ENCODE measurements at places on chromosomes 3 and 15.

- no peak for DNase-seq
Observed at GRCh38 chr3:45259133-45259532, 33.0 kb upstream of the TMEM158 start.

GRCh38 chr15:51782357-51782896 is 31.0 kb downstream of the TMOD2 start:
- DNase-seq: no peak

DNA sequence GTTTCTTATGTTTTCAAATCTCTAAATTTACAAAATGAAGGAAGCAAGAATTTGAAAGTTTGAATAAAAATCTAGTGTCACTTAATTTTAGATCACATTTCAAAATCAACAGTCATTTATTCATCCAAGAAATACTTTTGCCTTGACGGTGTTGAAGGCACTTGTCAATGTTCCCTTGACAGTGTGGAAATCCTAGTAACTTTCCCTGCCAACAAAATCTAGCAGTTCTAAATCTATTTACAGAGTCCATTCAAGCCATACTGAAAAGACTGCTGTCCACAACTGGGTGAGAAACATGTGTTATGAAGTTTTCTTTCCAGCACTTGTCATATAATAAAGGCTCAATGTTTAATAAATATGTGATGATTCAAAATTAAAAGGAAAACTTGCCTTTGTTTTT is 8.6 kb upstream of the MAP2K5 start:
- DNase-seq: no peak

DNA sequence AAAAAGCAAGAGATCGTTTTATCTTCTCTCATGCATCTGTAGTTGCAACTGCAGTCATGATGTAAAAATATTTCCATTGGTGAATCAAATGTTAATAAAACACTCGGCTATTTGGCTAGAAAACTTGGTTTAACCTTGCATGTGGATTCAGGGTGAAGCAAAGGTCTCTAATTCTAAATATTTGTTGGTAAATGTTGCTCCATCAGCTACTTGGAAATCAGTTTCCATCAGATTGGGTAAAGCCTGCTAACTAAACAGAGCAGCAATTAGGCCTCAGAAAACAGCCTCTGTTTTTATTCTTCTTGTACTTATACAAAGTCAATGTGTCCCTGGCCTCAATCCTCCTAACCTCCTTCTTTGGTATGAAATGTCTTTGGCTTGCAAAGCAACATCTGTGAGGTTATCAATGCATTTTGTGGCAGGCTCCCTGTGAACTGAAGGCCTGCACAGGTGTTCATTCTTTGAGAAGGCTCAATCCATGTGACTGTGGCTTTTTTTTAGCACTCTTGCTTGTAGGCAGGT is 312.3 kb downstream of the WDR72 start:
- DNase-seq: no peak

- peak; percentile 67 for DNase-seq
Observed at GRCh38 chr3:134326760-134327593, 47.3 kb downstream of the AMOTL2 start.

GRCh38 chr15:79161837-79162508 is 71.4 kb upstream of the RASGRF1 start:
- no peak for DNase-seq

DNA sequence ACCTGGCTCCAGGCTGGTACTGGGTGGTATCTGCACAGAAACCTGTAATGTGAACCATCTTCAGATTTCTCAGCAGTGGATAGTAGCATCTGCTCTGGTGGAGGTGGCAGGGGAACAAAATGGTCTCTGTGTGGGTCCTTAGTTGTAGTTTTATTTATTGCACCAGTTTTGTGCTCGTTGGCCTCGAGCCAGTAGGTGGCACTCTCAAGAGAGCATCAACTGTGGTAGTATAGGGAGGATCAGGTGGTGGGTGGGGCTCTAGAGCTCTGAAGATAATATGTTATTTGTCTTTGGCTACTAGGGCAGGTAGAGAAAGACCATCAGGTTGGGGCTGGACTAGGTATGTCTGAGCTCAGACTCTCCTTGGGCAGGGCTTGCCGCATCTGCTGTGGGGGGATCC is 254.0 kb upstream of the GPR149 start:
- no peak for DNase-seq

DNA sequence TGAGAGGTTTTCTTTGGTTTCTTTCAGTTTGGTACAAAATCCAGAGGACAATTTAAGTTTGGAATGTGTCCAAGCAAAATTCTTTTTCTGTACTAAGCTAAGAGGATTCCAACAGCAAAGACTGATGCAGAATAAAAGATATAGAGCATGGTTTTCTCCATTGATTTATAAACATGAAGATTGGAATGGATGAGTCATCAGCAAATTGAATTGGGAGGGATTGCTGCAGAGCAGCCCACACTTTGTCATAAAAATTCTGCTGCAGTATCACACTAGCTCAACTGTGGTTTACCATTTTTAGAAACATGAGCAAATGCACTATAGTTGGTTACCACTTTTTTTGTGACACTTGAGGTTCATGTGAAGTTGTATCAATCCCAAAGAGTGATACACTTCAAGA is 16.1 kb upstream of the LARP6 start:
- no peak for DNase-seq

DNA sequence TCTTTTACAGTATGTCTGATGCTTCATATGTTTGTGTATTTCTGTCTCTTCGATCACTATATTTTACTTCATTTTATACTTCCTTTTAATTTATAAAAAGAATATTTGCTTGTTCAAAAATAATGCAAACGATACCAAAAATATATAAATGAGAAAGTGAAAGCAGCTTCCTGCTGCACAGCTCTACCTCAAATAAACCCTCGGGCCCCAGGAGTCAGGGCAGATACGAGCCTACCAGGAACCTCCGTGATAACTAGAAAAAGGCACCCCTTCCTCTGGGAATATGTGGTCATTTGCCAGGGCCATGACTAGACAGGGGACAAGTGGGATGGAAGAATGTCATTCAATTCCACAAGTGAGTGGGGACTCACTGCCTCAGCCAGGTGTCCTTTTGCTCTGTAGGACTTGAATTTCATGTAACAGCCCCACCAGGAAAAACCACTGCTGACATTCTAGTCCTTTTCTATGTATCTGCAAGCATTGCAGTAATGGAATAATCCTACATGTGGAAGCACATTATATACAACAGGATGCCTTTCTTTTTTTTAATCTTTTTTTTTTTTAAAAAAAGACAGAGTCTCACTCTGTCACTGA is 133.3 kb downstream of the SUCLG2 start:
- DNase-seq: no peak

DNA sequence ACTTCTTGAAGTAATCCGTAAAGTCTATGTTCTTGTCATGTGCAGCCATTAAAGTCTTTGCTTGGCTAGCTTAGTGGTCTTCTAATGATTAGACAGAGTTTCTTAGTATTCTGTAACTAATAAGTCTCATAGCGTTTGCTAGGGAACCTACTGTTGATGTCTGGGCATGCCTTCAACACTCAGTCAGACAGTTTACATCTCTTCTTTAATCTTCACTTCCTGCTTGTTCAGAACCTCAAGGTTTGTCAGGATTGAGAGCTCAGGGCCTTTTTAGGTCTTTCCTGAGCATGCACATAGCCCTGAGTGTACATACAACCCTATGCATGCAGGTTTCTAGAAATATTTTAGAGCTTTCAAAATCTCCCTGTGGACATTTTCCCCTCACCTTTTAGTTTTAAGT is 426.3 kb downstream of the AGBL1 start:
- DNase-seq: no peak

DNA sequence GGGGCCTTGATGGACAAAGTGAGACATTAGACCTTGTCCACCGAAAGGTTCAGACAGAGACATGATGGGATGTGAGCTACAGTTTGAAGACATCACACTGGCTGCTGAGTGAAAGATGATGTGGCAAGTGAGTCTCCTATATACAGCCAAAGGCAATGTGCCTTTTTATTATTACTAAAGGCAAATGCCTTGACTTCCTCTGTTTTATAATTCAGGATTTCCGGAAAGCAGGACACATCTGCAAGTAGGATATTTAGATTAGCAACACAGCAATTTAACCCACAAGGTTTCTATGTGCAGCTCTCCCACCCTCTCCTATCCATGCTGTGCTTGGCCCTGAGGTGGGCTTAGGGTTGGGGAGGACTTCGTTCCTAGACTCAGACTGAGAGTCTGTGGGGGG is 20.7 kb downstream of the SPATA12 start:
- DNase-seq: no peak

- DNase-seq: no peak
Observed at GRCh38 chr3:24389108-24390090, 105.3 kb downstream of the THRB start.

Measured in cardiac muscle cell (in vitro differentiated cells and primary cell).